Endodermal cell (in vitro differentiated cells): ENCODE measurements at places on chromosomes 2 and 18. TPM values are rescaled to one million over a fixed set of nuclear protein-coding genes. Genes with fewer than 3 reads are reported as not detected.

PLB1 gene
- total RNA-seq = 0.35 and 0.77 TPM in 2 replicates

BOLA3 gene
- total RNA-seq = 42.5 to 46.7 TPM (median 46.5 TPM) in 3 replicates

C1GALT1C1L gene
- total RNA-seq = not detected in 3 replicates

SLC38A11 gene
- not detected in 2 replicates for total RNA-seq

CHN1 gene
- 24.2 and 24.3 TPM in 2 replicates for total RNA-seq

PFN4 gene
- 0.52 TPM in 1 of 2 replicates, not detected in the other for total RNA-seq

B4GALT6 gene
- total RNA-seq = 15.8 to 48.4 TPM (median 47.8 TPM) in 3 replicates

SLC9A4 gene
- total RNA-seq = 0.08 TPM in 1 of 3 replicates, not detected in the others

GYPC gene
- 18.9 to 23.2 TPM (median 21.5 TPM) in 3 replicates for total RNA-seq

TMEM247 gene
- total RNA-seq = not detected in 3 replicates

VWA3B gene
- total RNA-seq = 0.64 and 1.0 TPM in 2 replicates

SP9 gene
- total RNA-seq = not detected in 2 replicates

FIGN gene
- 9.2 to 20.5 TPM (median 20.1 TPM) in 3 replicates for total RNA-seq

CAPN14 gene
- 0.11 and 0.31 TPM in 2 replicates for total RNA-seq

CACNB4 gene
- 0.59 and 0.95 TPM in 2 replicates for total RNA-seq

DDX18 gene
- 70.4 and 71.9 TPM in 2 replicates for total RNA-seq

SERPINB13 gene
- not detected in 2 replicates for total RNA-seq

NDUFAF7 gene
- 52.9 and 54.4 TPM in 2 replicates for total RNA-seq

ACYP2 gene
- total RNA-seq = 7.3 to 9.2 TPM (median 8.6 TPM) in 3 replicates

CNRIP1 gene
- total RNA-seq = not detected in 3 replicates

SNRNP27 gene
- 53.2 and 56.2 TPM in 2 replicates for total RNA-seq

IL36RN gene
- not detected in 3 replicates for total RNA-seq

GKN2 gene
- not detected in 3 replicates for total RNA-seq

IFIH1 gene
- 0.13 and 0.18 TPM in 2 replicates for total RNA-seq

TUBB8B gene
- total RNA-seq = 1.3 and 1.4 TPM in 2 replicates

TTC27 gene
- total RNA-seq = 18.8 and 20.3 TPM in 2 replicates

RUFY4 gene
- total RNA-seq = not detected in 3 replicates

REG3G gene
- not detected in 2 replicates for total RNA-seq

TGFA gene
- 1.6 to 3.4 TPM (median 3.2 TPM) in 3 replicates for total RNA-seq

GALNT14 gene
- total RNA-seq = 1.4 to 2.0 TPM (median 1.4 TPM) in 3 replicates

DNAJC5G gene
- 0.45 to 0.49 TPM in 2 of 3 replicates, not detected in the other for total RNA-seq

NT5C1B gene
- not detected in 3 replicates for total RNA-seq

SKOR2 gene
- 0.18 TPM in 1 of 2 replicates, not detected in the other for total RNA-seq

CGREF1 gene
- total RNA-seq = 0.20 TPM in 1 of 2 replicates, not detected in the other

LCT gene
- total RNA-seq = 0.11 TPM in 2 replicates

GGCX gene
- total RNA-seq = 57.4 to 77.8 TPM (median 74.5 TPM) in 3 replicates

WNT10A gene
- not detected in 2 replicates for total RNA-seq
